Stimulated activated CD4-positive, alpha-beta T cell treated with anti-CD3 and anti-CD28 coated beads, Interleukin-1b, Interleukin-23, amount 100 ng/mL, for 24 hours (primary cell): ENCODE measurements at places on chromosomes 11 and 22.

GRCh38 chr11:120133216-120134105 lies 4.5 kb downstream of the TRIM29 start:
- no peak for DNase-seq

DNA sequence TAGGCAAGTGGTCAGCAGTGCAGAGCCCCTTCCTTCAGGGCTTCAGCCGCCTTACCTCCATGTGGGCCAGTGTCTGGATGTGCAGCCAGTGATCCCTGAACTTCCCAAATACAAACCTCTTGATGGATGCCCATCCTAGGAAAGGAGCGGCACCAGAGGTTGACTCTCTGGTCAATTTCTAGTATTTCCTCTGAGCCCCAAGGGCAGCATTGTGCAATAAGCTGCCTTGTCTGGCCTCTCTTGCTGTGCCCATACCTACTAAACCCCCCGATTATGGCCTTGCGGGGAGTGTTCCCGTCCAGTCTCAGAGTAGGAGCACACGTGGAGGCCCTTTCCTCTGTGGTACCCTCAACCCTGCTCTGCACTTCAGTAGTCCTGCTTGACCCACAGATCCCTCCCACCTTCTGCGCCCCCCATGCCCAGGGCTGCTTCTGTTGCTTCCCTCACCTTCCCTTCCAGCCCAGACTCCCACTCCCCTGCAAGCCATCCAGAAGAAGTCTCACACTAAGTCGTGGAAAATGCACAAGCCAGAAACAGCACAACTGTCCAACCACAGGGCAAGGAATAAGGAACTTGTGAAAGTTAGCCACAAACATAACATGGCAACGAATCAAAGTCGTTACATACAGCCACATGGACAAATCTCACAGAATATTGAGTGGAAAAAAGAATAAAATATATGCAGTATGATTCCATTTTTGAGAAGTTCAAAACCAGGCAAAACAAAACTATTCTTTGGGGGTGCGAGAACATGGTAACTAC lies 39.6 kb upstream of the HORMAD2 start:
- DNase-seq = no peak

DNA sequence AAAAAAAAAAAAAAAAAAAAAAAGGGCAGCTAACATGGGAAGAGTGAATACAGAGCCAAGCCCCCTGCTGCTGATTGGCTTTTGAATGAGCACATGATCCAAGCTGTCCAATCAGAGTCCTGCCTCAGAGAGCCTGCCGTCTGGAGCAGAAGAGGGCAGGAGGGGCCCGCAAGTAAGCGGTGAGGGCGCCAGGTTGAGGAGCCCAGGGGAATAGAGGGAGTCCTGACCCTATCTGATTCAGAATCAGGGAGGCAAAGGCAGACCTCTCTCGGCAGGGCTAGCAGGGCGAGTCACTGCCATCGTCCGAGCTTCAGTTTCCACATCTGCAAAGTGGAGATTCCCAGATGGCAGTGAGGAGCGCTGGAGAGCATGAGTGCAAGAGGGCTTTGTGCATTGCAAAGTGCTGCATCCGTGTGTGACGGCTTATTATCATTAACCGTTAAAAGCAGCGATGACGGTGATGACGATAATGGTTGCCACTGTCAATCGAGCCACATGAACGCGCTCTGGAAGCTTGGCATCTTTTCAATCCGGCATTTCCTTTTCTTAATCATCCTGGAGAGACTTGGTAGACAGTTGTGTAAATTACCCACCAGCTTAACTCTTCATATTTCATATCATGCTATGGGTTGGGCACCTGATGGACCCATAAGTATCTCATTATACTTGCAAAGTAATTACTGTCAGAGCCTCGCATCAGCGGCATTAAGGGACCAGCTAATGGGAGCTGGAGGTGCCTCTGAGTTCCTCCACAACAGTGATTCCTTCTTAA lies 68.6 kb upstream of the ATXN10 start:
- no peak for DNase-seq

DNA sequence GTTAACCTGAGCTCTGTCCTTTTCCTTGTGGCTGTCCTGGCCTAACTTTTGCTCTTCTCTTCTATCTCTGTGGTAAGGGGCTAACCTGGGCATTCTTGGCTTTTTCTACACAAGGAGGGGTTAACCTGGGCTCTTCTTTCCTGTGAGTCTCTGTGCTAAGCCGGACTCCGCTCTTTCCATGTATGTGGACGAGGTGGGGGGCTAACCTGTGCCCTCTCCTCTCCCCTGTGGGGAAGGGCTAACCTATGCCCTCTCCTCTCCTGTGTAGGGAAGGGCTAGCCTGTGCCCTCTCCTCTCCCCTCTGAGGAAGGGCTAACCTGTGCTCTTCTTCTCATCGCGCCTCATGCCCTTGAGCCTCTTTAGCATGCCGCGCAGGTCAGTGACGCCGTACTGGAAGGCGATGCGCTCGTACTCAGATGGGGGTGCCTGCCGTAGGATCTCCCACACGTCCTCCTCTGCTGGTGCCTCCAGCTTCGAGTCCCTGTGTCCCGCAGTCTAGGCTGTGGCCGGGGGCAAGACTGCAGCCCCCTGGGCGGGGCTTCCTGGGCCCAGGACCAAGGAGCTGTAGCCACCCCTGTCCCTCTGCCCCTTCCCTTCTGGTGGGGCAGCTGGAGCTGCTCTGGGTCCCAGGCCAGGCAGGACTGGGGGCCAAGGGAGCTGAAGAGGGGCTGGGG lies 6.5 kb downstream of the MYBPC3 start:
- no peak for DNase-seq

- no peak for DNase-seq
Observed at GRCh38 chr11:106998116-106998915, 20.0 kb downstream of the GUCY1A2 start.

- no peak for DNase-seq
Observed at GRCh38 chr11:61732705-61733104, 19.7 kb upstream of the MYRF start.

- DNase-seq = no peak
Observed at GRCh38 chr22:27474711-27475547, 326.6 kb downstream of the MN1 start.

GRCh38 chr11:35207471-35208403 lies 68.8 kb downstream of the CD44 start:
- DNase-seq = no peak

- no peak for DNase-seq
Observed at GRCh38 chr11:20163783-20164481, 3.7 kb upstream of the DBX1 start.

GRCh38 chr11:118643142-118643994 lies 36.0 kb downstream of the PHLDB1 start:
- DNase-seq = no peak

DNA sequence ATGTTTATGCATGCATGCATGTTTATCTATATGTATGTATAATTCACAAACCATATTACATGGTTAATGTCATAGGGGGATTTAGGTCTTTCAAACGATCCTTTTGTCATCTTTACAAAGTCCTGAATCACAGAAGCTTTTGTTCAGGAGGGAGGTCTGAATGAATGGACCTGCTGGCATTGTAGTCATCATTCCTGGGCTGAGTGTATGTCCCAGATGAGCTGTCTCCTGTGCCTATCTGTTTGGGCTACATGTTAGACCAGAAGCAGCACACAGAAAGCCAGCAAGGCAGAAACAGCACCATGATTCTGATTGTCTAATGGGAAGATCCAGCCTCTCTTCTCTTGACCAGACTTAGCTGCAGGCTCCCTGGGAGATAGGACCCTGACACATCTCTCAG lies 69.5 kb downstream of the ADM start:
- DNase-seq = no peak

- DNase-seq = no peak
Observed at GRCh38 chr11:35615921-35616900, 2.0 kb upstream of the FJX1 start.

DNA sequence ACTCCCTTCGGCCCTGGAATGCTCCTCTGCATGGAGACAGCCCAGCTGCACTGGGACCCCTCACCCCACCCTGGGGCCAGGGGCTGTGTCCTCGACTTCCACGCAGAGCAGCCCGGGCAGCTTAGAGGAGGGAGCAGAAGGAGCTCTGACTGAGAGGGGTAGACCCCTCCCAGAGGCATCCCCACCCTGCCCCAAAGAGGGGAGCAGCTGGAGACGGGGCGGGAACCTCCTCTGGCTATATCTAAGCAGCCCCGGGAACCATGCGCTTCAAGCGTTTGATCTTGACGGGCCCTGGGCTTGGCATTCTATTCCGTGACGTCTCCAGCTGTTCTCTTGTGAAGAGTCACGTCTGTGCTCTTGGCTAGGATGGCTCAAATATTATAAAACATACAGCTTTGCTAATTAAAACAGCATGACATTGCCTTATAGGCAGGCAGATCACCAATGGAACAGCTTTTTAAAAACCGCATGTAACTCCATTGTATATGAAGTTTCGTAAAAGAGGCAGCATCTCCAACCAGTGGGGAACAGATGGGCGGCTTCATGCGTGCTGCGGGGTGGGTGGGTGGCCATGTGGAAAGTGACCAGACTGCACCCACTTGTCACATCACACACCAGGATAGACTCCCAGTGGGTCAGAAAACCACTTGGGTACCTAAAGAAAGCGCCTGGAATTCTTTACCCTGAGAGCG lies 7.7 kb downstream of the KCNQ1 start:
- no peak for DNase-seq

- DNase-seq = no peak
Observed at GRCh38 chr11:116557282-116557681, 215.5 kb downstream of the BUD13 start.

DNA sequence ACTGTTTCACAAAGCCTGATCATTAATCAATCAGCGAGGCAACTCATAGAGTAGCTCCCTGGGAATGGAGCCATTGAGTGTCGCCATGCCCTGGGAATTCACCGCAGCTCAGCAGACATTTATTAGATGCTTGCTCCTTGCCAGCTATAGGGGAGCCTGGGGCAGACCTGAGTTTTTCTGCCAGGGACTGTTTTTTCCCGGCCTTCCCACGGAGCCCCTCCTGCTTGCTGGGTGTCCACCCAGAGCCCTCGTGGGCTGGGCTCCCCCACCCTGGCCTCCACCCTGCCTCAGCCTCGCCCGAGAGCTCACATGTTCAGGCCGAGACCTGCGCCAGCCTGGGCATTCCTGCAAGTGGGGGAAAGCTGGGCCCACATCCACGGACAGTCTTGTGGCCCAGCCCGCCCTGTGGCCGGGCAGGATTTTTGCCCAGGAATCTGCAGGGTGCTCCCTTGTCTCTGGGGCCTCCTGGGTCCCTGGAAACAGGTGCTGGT lies 64.9 kb downstream of the SMIM38 start:
- no peak for DNase-seq

- DNase-seq = no peak
Observed at GRCh38 chr11:94638902-94639373, 71.8 kb downstream of the PIWIL4 start.

GRCh38 chr11:64088162-64089026 lies 52.7 kb downstream of the FLRT1 start:
- no peak for DNase-seq

DNA sequence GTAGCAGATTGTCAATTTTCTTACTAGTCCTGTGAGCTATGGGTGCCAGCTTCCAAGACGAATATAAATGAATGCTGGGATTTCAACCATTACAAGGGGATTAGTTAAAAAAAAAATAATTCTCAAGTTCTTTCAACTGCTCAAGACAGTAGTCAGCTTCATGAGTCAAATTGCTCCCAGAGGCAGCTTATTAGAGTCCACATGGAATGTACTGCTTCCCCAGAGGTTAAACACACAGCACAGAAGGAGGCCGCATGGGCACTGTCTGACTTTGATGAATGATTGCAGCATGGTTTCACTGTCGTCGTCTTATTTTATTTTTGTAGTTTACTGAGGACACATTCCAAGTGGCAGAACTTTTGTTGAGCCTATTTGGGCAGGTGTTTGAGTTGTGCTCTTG lies 563.2 kb downstream of the TMEM135 start:
- no peak for DNase-seq

- no peak for DNase-seq
Observed at GRCh38 chr11:61635304-61635703, 44.9 kb upstream of the DAGLA start.

DNA sequence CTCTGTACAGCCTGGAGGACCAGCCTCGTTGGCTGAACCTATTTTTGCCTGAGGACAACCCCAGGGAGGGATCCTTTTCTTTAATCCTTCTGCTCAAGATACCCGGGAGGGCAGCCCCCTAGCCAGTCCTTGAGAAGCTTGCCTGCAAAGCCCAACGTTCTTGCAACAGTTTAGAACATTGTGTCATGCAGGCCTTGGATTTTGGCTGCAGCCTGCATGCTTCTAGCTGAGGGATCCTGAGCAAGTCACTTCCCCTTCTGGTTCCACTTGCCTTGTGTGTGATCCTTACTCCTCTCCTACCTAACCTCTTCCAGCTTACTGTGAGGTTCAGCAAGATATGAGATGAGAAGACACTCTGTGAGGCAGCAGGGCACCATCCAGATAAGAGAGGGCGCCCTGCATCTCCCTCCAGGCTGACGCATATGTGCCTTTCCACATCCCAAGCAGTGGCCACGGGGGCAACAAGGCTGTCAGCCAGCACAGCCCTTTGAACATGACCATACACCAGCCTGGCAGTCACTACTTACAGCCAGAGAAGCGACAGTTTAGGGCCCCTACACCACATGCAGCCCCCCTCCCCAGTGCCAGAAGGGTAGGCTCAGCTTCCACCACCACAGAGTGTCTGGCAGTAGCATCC lies 76.1 kb downstream of the C11orf58 start:
- DNase-seq = no peak

GRCh38 chr22:21069375-21069774 lies 23.6 kb downstream of the LRRC74B start:
- DNase-seq = no peak
